ENCODE measurements at places on chromosomes 6 and 20.

- no peak for DNase-seq
Observed at GRCh38 chr6:26576407-26576843, 20.3 kb upstream of the ABT1 start.

DNA sequence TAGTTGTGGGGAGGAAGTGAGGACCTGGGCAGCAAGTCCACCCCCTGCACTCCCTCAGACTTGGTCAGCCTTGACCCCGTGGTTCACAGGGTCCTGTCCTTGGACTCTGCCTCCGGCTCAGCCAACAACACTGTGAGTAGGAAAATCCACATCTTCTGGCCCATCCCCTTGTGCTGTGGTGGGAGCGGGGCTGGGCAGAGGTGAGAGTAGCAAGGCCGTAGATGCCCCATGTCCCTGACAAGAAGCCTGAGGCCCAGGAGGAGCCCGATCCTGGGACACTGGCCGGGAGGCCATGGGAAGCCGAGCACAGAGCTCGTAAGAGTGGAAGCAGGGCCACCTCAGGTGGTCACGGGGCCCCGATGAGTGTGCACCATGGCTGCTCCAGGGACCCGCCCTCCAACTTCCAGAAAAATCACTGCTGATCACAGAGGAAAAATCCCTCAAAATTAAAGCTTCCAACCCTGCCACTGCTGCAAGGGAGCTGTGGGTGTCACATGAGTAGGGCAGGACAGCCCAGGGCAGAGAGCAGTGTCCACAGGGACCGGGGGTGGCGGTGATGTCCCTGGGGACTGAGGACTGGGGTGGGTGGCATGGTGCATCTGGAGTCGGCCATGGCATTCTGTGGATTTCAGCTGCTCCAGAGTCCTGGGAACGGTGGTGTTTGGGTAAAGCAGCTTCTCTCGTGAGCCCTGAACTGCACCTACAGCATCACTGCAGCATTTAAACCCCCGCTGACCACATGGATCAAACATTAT, 189.4 kb downstream of the DLL1 start:
- DNase-seq = no peak

DNA sequence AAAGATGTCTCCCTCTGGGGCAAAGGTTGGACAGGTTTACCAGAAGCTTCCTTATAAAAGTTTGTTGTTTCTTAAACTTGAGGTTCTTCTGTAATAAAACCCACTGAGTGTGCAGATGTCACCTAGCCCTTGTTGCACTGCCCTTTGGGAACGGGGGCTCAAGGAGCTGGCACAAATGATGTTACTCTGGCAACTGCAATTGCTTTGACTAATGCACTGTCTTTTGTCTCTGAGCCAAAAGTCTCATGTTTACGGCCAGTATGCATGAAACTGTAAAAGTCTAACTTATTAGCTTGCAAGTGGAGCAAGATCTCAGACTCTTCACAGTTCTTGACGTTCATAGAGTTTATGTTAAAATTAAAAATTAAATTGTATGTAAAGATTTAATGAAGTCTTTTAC, 655.7 kb downstream of the EPHA7 start:
- no peak for DNase-seq

DNA sequence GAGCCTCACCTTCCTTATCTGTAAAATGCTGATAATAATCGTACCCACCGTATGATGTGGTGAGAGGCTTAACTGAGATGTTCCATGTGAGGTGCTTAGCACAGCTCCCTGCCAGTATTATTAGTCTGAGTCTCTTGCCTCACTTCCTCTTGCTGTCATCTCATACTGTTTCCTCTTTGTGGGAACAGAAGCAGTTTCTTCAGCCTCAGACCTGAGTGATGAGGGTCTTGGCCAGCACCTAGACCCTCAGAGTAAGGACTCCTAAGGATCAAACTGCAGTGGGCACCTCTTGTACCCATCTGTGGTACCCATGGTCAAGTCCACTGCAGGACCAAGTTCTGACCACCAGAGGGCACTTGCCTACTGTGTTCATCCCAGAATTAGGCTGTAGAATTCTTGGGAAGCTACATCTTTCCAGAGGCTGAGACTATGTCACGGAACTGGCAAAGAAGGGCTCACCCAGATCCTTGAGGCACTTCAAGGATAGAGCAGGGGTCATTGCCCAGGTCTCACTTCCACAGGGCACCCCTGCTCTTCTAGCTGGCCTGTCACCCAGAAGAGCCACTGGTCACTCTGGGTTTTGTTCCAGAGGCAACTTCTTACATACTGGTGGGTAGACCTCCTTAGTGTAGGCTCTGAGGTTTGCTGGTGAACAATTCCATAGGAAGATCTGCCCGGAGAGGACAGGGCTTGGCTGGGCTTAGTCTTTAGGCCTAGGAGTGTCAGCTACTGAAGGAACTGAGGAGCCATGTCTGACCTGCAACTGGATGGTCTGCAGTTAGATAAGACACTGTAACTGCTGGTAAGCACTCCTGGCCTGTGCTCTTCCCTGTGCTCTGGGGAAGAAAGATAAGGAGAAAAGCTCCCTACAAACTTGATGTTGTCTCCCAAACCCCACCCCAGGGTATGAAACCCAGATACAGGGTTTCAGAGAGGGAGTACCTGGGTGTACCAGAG, 20.6 kb upstream of the SGK2 start:
- DNase-seq = no peak

GRCh38 chr6:85283436-85283835, 166.4 kb upstream of the NT5E start:
- no peak for DNase-seq

- DNase-seq = no peak
Observed at GRCh38 chr6:105988321-105988720, 97.8 kb upstream of the PRDM1 start.

GRCh38 chr6:151475653-151476523, 17.9 kb upstream of the CCDC170 start:
- no peak for DNase-seq
